ENCODE measurements at places on chromosomes 3 and 15.
A peak's percentile ranks its signal among the peaks of the same experiment; 100 is the strongest.

- no peak for DNase-seq
Observed at GRCh38 chr3:27333843-27334242, 35.3 kb downstream of the NEK10 start.

DNA sequence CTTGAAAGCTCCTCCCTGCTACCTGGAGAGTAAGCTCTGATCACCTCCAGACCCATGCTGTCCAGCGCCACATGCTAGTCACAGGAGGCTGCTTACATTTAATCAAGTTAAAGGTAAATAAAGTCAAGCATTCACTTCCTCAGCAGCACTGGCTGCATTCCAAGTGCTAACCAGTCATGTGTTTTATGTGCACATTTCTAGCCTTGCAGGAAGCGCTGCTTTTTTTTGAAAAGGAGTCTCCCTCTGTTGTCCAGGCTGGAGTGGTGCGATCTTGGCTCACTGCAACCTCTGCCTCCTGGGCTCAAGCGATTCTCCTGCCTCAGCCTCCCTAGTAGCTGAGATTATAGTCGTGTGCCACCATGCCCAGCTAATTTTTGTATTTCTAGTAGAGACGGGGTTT is 279.2 kb downstream of the GABRG3 start:
- DNase-seq = peak; percentile 5

GRCh38 chr3:55247666-55248065 is 239.4 kb downstream of the WNT5A start:
- DNase-seq = no peak

DNA sequence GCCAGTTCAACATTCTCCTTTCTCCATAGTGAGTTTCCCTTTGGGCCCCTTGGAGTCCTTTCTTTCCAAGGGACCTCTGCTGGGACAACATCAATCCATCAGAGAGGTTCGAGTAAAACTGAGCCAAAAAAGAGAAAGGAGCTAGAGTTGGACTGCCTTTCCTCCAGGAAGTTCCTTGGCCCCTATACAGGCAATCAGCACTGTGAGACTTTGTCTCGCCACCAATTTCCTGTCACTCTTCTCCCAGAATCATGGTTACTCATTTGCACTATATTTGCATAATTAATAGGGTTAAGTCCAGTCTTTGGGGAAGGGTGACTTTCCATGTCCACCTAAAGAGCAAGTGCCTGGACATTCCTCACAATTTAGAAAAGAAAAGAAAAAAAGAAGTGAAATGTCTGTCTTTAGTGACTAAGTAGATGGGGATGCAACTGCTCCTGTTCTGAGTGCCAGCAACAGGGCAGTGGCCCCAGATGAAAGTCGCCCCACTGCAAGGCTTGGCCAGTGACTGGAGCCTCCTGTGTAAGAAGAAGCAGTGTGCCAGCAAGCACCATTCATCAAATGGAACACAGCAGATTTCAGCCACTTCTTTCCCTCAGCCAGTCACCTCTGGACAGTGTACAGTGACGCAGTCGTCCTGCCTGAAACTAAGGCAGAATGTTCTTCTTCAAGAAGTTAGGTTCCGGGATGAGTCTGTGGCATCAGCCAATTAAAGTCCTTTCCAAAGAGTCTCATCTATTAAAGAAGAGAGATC is 91.6 kb downstream of the FSIP1 start:
- no peak for DNase-seq

DNA sequence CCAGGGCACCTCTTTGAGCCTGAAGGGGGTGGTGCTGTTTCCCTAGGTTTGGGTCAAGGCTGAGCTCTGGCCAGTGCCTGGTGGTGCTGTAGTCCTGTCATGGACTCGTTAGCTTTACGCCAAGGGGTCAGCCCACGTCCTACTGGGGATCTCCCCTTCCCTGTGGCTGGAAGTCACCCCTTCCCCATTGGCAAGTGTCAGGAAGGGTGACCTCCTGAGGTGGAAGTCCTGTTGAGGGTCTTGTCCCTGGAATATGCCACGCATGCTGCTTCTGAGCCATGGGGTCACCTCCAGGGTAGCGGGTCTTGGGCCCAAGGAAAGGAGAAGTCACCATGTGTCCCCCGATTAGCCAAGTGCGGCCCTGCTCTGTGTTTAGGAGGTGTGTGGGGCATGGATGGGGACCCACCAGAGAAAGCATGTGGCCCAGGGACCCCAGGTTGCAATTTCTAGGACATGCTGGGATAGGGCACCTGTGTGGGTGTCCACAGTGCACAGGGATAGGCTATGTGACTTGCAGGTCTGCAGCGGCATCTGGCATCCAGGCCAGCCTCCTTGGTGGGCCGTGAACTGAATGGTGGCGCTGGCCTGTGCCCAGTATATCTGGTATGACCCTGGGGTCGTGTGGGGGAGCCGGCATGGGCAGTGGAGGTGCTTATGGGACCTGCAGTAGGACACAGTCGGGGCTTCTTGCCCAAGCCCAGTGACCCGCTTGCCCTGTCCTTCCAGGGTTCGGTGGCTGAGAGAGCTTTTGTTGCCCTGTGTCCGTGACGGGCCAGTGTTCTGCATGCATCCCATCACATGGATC is 226.7 kb downstream of the SNRPN start:
- no peak for DNase-seq

- no peak for DNase-seq
Observed at GRCh38 chr3:48244461-48244860, 3.6 kb downstream of the ZNF589 start.

GRCh38 chr3:54122324-54123002 is at the start of gene CACNA2D3:
Gene CACNA2D3 (plus strand): TSS chr3:54122552.
- peak; percentile 40 for DNase-seq
